Colonic mucosa (tissue), 4 donors: ENCODE measurements at places on chromosomes 2 and 18. TPM values are rescaled to one million over a fixed set of nuclear protein-coding genes. Genes with fewer than 3 reads are reported as not detected.

- H3K27me3 ChIP-seq: no peaks in the 10 kb centered on the region
- H3K4me3 ChIP-seq: no peak overlapping the region
- no peaks in the 10 kb centered on the region for H3K36me3 ChIP-seq
- H3K4me1 ChIP-seq: no peaks in the 10 kb centered on the region
Measured at GRCh38 chr2:71592181-71592711, 138.9 kb downstream of the DYSF start.

- H3K36me3 ChIP-seq: no peaks in the 10 kb centered on the region
- H3K27me3 ChIP-seq: no peaks in the 10 kb centered on the region
- H3K4me1 ChIP-seq: no peaks in the 10 kb centered on the region
- no peak for DNase-seq
- no peak overlapping the region for H3K4me3 ChIP-seq
Measured at GRCh38 chr2:118473241-118473640, 374.2 kb downstream of the EN1 start.

DNA sequence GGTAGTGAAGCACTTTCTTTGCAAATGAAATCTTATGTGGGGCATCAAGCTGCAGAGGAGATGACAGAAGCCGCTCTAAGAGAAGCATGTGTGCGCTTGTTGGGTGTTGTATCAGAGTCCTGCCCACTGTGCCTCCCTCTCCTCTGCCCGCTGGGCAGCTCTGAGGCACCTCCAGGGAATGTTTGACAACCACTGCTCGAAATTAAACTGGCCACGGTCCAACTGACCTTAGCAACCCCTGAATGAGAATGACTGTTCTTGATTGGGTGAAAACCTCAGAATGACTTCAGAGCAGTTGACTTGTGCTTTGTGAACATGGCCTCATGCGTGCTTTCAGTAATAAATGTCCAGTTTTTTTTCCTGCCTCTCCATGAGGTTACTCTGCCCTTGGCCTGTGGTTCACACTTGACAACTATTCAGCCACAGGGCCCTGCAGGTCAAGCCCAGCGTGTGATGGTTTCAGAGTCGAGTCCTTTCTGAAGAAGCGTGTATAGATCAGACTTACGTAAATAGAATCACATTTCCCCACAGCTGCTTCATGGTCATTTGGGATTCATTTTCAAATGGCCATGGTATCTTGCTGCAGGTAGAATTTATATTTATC lies 94.9 kb downstream of the SLC4A3 start:
- no peak for DNase-seq
- no peaks in the 10 kb centered on the region for H3K27me3 ChIP-seq
- no peaks in the 10 kb centered on the region for H3K4me1 ChIP-seq
- no peak overlapping the region for H3K27ac ChIP-seq
- no peaks in the 10 kb centered on the region for H3K36me3 ChIP-seq
- H3K4me3 ChIP-seq: no peak overlapping the region

GRCh38 chr2:144454466-144455287 lies 65.2 kb downstream of the ZEB2 start:
- H3K36me3 ChIP-seq: no peaks in the 10 kb centered on the region
- H3K4me1 ChIP-seq: no peaks in the 10 kb centered on the region
- no peak overlapping the region for H3K27ac ChIP-seq

Gene DPY30
- 61.8 TPM for total RNA-seq

GRCh38 chr2:161233858-161234431 lies 73.7 kb downstream of the TANK start:
- no peak overlapping the region for H3K4me3 ChIP-seq
- no peaks in the 10 kb centered on the region for H3K36me3 ChIP-seq
- no peaks in the 10 kb centered on the region for H3K4me1 ChIP-seq
- no peak overlapping the region for H3K27ac ChIP-seq

- H3K27me3 ChIP-seq: no peaks in the 10 kb centered on the region
- no peak overlapping the region for H3K4me3 ChIP-seq
- DNase-seq: no peak
- no peaks in the 10 kb centered on the region for H3K4me1 ChIP-seq
- no peaks in the 10 kb centered on the region for H3K36me3 ChIP-seq
Measured at GRCh38 chr2:37833423-37833822, 91.7 kb upstream of the RMDN2 start.

DNA sequence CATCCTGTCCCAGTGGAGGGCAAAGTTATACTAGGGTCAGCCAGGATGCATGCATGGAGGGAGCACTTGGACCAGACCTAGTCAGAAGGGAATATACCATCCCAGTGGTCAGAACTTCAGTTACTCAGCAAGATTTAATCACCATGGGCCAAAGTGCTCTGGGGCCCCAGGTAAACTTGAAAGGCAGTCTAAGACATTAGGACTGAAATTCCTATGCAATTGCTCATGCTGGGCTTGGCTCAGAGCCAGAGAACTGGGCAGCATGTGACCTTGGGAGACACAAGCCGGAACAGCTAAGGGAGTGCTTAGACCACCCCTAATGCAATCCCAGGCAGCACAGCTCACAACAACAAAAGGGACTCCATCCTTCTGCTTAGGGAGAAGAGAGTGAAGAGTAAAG lies 401.3 kb downstream of the KCNJ3 start:
- no peaks in the 10 kb centered on the region for H3K27me3 ChIP-seq
- H3K4me1 ChIP-seq: no peaks in the 10 kb centered on the region
- no peak overlapping the region for H3K4me3 ChIP-seq
- H3K27ac ChIP-seq: no peak overlapping the region

GRCh38 chr2:147451902-147452515 lies 392.8 kb upstream of the ACVR2A start:
- H3K4me3 ChIP-seq: no peak overlapping the region
- H3K4me1 ChIP-seq: no peaks in the 10 kb centered on the region
- no peaks in the 10 kb centered on the region for H3K36me3 ChIP-seq
- H3K27me3 ChIP-seq: no peaks in the 10 kb centered on the region
- no peak overlapping the region for H3K27ac ChIP-seq
- no peak for DNase-seq

GRCh38 chr2:216932113-216932862 lies 72.4 kb upstream of the TNP1 start:
- no peaks in the 10 kb centered on the region for H3K36me3 ChIP-seq
- H3K4me3 ChIP-seq: no peak overlapping the region

Gene LYPD6
- total RNA-seq: 8.4 TPM

GRCh38 chr18:36589857-36590543 lies 238.8 kb downstream of the TPGS2 start:
- no peaks in the 10 kb centered on the region for H3K27me3 ChIP-seq
- no peak for DNase-seq
- no peak overlapping the region for H3K27ac ChIP-seq
- no peaks in the 10 kb centered on the region for H3K36me3 ChIP-seq
- no peak overlapping the region for H3K4me3 ChIP-seq

DNA sequence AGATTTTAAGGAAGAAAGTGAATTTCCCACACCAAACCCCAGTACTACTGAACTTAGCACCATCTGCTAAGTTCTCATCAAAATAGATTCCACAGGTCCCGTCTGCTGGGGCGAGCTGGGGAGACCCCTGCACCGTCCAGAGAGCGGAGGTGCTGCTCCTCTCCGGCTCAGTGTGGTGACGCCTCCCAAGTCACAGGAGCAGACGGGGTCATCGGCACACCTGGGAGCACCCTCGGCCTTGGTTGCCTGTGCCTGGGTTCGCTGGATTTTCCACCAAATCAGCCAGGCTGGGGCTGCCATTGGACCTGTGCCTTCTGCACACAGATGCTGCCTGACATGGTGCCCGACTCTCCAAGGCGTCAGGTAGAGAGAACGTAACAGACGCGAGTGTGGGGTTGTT lies 141.3 kb downstream of the PXDN start:
- no peaks in the 10 kb centered on the region for H3K36me3 ChIP-seq
- no peaks in the 10 kb centered on the region for H3K27me3 ChIP-seq
- H3K4me3 ChIP-seq: no peak overlapping the region
- H3K27ac ChIP-seq: no peak overlapping the region
- H3K4me1 ChIP-seq: no peaks in the 10 kb centered on the region
- DNase-seq: no peak

DNA sequence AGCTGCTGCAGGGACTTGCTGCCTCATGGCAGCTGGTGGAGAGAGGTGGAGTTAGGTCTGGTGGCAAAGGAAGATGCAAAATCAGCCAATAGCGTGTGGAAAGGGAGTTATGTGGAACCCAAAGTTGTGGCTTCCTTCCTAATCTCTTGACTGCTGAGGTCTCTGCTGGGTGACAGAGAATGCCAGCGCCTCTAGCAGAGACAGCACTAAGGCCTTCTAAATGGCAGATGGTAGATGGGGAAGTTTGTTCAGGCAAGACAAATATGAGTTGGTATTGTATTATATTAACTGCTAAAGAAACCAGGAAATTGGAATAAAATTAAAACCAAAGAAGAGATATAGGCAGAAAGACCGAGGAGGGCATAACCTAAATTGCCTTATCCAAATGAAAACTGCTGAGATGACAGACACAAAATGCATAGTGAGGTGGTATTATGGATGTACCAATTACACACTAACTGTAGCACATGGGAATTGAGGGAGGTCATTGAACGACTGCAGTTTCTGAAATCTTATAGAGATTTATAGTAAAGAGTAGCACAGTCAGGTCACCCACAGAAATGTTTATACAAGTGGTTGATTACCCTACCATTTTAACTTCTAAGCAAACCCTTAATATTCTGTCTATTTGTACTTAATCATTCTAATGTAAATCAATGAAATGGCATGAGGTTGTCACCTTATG lies 246.6 kb upstream of the SESTD1 start:
- H3K27me3 ChIP-seq: no peaks in the 10 kb centered on the region
- H3K36me3 ChIP-seq: no peaks in the 10 kb centered on the region
- no peak overlapping the region for H3K4me3 ChIP-seq
- no peak overlapping the region for H3K27ac ChIP-seq

- H3K4me3 ChIP-seq: no peak overlapping the region
- DNase-seq: no peak
- H3K27ac ChIP-seq: no peak overlapping the region
- H3K4me1 ChIP-seq: no peaks in the 10 kb centered on the region
- H3K36me3 ChIP-seq: no peaks in the 10 kb centered on the region
- H3K27me3 ChIP-seq: no peaks in the 10 kb centered on the region
Measured at GRCh38 chr2:7237466-7237865, 320.3 kb downstream of the RNF144A start.

DNA sequence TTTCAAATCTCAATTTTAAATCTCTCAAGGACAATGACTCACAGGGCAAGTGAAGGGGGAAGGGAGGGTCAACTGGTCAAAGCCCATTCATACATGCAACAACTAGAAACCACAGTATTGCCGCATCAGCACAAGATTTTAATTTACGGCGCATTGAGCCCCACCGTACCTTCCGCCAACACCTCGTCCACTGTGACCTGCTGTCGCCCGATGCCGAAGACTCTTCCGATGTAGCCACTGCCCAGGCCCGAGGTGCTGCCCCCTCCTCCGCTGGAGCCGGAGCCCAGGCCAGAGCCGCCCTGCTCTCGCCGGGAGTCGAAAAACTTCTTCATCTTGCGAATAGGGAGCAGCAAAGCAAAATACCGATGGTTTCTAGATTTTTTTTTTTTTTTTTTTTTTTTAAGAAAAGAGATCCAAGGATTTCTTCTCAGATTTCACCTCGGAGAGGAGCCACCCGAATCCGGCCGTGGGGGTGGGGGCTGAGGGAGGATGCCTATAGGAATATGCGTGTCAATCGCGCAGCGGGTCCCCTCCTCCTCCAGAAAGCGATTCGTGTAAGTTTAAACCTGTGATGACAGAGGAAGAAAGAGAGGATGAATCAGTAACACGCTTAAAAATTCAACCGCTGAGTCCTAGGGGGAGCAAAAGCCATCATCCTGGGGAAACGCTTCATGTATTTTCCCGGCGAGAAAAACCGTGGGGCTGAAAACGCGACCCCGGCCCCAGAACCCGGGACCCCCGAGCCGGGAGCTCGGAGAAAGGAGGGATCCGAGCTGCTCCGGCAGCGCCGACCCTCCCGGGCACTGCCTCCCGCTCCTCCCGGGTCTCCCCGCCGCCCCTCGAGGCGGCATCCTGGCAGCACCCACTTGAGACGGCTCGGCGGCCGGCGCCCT lies 584 bp downstream of the AAK1 start:
- peak overlapping the region; percentile 95 for H3K27ac ChIP-seq
- H3K27me3 ChIP-seq: no peaks in the 10 kb centered on the region
- no peaks in the 10 kb centered on the region for H3K4me1 ChIP-seq
- peak; percentile 65 for DNase-seq
- H3K36me3 ChIP-seq: no peaks in the 10 kb centered on the region

DNA sequence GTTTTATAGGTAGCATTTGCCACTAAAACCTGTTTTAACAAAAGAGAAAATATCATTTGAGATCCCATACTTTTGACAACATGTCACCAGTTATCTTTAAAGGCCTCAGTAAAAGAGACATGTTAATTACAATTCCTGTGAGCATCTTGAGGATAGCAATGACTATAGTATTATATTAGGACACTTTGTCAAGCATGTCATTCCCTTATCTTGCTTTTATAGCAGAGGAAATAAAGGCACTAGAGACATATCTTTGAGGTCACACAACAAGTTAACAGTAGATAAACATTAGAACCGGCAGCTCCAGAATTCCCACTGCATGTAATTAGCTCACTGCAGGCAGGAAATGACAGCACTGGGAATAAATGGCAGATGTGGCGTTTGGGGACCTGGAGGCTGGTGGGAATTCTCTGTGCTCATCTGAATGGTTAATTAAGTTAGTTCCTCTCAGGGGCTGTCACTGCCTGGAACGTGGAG lies 25.9 kb downstream of the LYPD6B start:
- H3K4me1 ChIP-seq: peaks cover 12% of the 10 kb centered on the region
- H3K36me3 ChIP-seq: no peaks in the 10 kb centered on the region
- no peaks in the 10 kb centered on the region for H3K27me3 ChIP-seq

DNA sequence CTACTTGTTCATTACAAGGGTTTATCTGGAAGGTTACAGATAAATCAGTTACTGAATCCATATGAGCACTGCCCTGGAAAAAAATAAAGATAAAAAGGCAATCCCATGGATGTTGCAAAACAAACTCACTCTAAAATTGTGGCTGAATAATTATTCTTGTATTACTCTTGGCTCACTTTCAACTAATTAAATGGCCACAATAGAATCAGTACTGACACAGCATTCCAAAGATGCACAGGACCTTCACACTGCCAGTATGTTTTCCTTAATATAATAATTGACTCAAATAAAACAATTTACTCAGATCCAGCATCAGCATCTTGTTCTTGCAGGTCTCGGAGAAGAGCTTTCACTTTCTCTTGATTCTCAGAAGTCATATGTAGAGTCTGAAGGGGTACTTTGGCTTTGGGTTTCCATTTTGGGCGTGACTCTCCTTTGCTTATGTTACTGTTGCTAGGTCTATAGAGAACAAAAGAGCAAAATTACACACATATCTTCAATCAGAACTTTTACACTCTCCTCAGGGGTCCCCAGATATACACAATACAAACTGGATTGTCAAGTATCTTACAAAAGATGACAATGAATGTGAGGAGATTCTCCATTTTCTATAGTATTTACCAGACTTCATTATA lies 12.6 kb downstream of the DHX57 start:
- no peak overlapping the region for H3K27ac ChIP-seq
- H3K36me3 ChIP-seq: peaks cover 3% of the 10 kb centered on the region
- H3K4me1 ChIP-seq: no peaks in the 10 kb centered on the region

- no peak for DNase-seq
- H3K36me3 ChIP-seq: no peaks in the 10 kb centered on the region
- no peak overlapping the region for H3K4me3 ChIP-seq
Measured at GRCh38 chr18:26702086-26702485, 153.7 kb upstream of the KCTD1 start.

GRCh38 chr2:99891428-99891780 lies 251.0 kb downstream of the AFF3 start:
- H3K27me3 ChIP-seq: no peaks in the 10 kb centered on the region
- H3K36me3 ChIP-seq: no peaks in the 10 kb centered on the region
- DNase-seq: no peak
